Spleen (tissue), 13 donors: ENCODE measurements at places on chromosomes 4 and X.

DNA sequence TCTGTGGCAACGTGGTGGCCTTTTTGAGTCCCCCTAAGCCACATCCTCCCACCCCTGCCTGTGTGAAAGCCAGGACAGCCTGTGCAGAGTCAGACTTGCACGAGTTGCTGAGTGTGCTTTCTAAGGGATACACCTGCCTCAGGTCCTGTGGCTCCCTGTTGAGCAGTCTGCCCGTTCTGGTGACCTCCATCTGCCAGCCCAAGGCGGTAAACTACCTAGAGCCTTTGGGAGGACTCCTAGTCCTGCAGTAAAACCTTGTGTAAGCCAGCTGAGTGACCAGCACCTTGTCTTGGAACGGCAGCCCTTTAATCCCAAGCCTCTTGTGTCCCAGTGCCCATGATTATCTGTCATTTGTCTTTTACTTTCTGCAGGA is 69.3 kb downstream of the NBDY start:
- no peak overlapping the region for H3K4me3 ChIP-seq
- H3K36me3 ChIP-seq: no peaks in the 10 kb centered on the region
- no peaks in the 10 kb centered on the region for H3K27me3 ChIP-seq
- no peak overlapping the region for H3K27ac ChIP-seq
- H3K4me1 ChIP-seq: peaks cover 23% of the 10 kb centered on the region

DNA sequence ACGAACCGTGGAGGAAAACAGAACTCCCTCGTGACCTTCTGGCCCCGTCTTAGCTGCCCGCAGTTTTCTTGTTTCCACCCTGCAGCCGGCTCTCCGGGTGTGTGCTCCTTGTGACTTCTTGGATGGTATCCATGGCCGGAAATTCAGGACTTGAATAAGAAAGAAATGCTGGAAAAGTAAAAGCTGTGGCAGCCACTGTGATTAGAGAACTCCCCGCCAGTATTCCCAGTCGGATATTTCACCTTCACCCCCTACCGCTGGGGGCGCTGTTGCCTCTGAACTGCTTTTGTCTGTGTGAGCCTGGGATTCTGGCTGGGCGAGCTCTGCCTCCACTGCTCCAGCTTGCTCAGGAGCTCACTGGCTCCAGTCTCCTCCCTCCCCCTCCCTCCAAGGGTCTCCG is 41.5 kb upstream of the CYP4V2 start:
- H3K27me3 ChIP-seq: peaks cover 8% of the 10 kb centered on the region
- H3K4me3 ChIP-seq: no peak overlapping the region
- H3K4me1 ChIP-seq: no peaks in the 10 kb centered on the region
- DNase-seq: no peak

- DNase-seq: no peak
- peaks cover 51% of the 10 kb centered on the region for H3K36me3 ChIP-seq
- H3K4me3 ChIP-seq: no peak overlapping the region
- H3K4me1 ChIP-seq: peaks cover 25% of the 10 kb centered on the region
- H3K27me3 ChIP-seq: no peaks in the 10 kb centered on the region
These were observed 4.3 kb downstream of the CCNA2 start for GRCh38 chr4:121819216-121819965.

DNA sequence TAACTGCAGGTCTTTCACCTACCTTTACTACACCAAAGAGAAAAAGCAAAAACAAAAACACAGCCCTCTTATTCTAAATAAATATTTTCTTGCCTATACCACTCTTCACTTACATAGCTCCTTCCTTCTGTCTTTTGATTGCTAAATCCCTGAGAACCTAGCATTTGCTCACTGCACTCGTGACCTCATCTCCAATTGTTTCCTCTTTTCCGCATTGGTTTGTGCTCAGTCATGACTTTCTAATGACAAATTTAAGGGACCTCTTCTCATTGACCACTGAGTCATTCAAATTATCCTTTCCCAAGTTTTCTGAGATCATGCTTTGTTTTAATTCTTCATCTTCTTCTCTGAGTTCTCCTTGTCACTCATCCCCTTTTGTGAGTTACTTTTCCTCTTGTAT is 1697.1 kb downstream of the STIM2 start:
- H3K27ac ChIP-seq: no peak overlapping the region
- H3K27me3 ChIP-seq: no peaks in the 10 kb centered on the region
- no peak overlapping the region for H3K4me3 ChIP-seq
- DNase-seq: no peak
- H3K36me3 ChIP-seq: no peaks in the 10 kb centered on the region

GRCh38 chr4:126269106-126269505 is 954.4 kb downstream of the FAT4 start:
- no peaks in the 10 kb centered on the region for H3K4me1 ChIP-seq
- no peak for DNase-seq
- H3K4me3 ChIP-seq: no peak overlapping the region
- no peak overlapping the region for H3K27ac ChIP-seq

GRCh38 chr4:174449944-174450785 is 72.1 kb downstream of the HPGD start:
- no peak overlapping the region for H3K4me3 ChIP-seq
- no peak overlapping the region for H3K27ac ChIP-seq
- H3K36me3 ChIP-seq: no peaks in the 10 kb centered on the region
- DNase-seq: no peak
- H3K4me1 ChIP-seq: no peaks in the 10 kb centered on the region

GRCh38 chr4:24764345-24764744 is 31.0 kb upstream of the SOD3 start:
- no peaks in the 10 kb centered on the region for H3K36me3 ChIP-seq
- H3K4me3 ChIP-seq: no peak overlapping the region
- no peak for DNase-seq

DNA sequence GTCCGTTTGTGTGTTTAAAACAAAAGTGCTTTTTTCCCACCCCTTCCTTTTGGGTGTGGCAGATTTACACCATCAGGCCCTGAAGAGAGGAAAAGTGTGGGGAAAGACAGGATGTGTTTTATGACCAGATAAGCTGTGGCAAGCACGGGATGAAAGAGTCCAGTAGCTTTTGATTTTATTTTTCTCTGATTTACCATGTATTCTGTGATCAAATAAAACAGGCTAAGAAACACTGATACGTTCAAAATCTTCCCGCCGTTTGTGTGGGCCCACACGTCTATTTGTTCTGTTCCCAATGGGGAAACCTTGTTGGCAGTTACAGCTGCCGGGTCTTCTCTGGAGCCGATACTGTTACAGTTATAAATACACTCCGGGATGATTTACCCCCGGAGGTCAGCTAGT is 10.8 kb downstream of the LRP2BP start:
- H3K27me3 ChIP-seq: no peaks in the 10 kb centered on the region
- H3K27ac ChIP-seq: peak overlapping the region; percentile 53
- no peaks in the 10 kb centered on the region for H3K4me1 ChIP-seq
- no peaks in the 10 kb centered on the region for H3K36me3 ChIP-seq
- no peak overlapping the region for H3K4me3 ChIP-seq

DNA sequence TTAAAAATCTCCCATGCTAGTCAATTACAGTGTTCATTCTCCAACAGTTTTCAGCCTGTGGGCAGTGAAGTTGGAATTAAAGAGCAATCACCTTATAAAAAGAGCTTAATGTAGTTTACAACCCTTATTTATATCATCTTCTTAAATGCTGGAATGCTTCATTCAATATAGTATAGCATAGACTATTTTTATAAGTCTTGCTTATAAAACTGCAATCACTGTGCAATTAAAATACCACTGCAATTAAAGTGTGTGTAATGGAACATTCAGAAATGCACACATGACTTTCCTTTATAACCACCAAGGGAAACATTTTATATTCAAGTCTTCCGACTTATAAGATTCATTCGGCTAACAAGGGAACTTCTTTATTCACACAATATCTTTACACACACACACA is 16.4 kb upstream of the DCAF8L1 start:
- no peaks in the 10 kb centered on the region for H3K27me3 ChIP-seq
- no peaks in the 10 kb centered on the region for H3K4me1 ChIP-seq
- no peaks in the 10 kb centered on the region for H3K36me3 ChIP-seq
- H3K4me3 ChIP-seq: no peak overlapping the region
- no peak overlapping the region for H3K27ac ChIP-seq

DNA sequence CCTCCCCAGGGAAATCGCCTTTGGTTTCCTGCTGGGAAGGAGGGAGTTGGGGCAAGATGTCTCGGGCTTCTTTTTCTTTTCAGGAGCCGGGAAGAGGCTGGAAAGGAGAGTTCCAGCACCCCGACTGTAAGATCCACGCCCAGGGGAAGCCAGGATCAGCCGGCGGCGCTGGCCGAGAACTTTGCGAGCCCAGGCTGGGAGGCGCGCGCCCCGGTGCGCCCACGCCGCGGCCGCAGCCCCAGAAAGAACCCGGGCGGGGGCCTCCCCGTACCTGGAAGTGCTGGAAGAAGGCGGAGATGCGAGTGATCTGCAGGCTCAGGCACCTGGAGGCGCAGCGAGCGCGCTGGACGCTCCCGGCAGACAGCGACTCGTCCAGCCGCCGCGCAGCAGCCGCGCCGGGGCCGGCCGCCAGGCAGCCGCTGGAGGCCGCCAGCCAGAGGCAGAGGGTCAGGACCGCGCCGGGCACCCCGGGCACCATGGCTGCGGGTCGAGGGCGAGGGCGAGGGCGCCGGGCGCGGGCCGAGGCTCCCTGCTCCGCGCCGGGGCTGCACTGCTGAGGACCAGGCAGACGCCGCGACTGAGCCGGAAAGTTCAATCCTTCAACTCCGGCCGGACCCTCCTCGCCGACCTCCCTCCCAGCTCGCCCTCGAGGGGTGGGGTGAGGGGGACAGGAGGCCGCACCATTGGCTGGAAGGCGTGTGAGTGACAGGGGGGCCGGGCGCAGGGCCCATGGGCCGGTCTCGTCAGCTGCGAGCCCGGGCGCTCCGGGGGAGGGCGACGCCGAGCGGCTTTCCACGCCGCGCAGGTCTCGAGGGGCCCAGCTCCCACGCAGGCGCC is at the start of gene ANOS1:
Gene ANOS1 (minus strand): TSS at position 579 of the 837 bp plus-strand sequence. CDS start 101 bp downstream, at position 478.
- peaks cover 11% of the 10 kb centered on the region for H3K4me1 ChIP-seq
- DNase-seq: peak; percentile 75
- H3K4me3 ChIP-seq: peak within 1 kb of the TSS; percentile 16
- H3K36me3 ChIP-seq: no peaks in the 10 kb centered on the region
- peaks cover 32% of the 10 kb centered on the region for H3K27me3 ChIP-seq
- no peak within 1 kb of the TSS for H3K27ac ChIP-seq
